ENCODE measurements at places on chromosomes 1 and 21.

GRCh38 chr1:19210772-19211549 is 895 bp upstream of the UBR4 start:
- peak; percentile 30 for DNase-seq

GRCh38 chr1:184324972-184325371 is 61.9 kb upstream of the C1orf21 start:
- no peak for DNase-seq

DNA sequence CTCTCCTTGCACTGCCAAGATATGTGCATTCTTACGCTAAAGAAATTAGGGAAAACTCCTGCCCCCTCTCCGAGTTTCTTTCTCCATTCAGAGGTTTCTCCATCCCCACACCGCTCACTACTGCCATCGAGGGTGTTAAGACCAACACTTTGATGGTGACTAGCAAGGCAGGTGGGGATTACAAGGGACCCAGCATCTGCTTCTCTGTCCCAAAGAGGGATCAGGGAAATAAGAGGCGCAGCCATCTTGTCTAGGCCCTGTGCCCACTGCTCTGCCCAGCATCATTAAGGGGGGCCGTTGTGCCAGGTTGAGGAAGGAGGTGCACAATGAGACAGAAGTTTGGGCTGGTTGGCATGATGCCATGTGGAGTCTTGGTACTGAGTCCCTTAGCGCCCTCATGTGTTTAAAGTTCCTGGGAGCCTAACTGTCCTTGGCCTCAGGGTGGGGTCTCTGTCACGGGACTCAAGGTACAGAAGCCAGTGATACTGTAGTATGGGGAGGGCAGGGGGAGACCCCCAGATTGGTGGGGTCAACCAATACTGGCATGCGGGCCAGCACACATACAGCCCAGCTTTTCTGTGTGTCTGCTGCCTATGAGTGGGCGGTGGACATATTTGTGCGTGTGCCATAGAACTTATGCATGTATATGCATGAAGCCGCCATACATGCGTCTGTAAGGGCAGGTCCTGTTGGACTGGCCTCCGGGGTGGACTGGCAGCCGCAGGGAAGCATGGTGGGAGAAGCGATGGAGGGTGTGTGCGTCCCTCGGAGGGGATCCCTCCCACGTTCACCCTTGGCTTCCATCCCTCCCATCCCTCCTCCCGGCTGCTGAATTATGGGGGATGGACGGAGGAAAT is 5.5 kb downstream of the EFNA3 start:
- DNase-seq = no peak

DNA sequence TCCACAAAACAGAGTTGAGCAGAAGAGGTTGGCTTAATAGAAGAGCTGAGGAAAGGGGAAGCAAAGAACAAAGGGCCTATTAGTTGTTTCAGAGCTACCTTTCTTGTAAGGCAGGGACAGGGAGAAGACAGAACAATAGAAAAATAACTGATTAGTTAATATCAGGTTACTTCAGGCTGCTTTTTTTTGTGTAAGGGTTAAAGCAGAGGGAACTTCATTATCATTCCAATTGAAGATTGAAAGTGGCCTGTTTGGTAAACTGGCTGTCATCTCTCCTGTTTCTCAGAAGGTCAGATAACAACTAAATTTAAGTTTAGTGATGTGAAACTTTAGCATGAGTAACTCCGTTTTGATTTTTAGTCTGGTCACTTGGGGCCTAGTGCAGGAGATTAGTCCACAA is 22.3 kb downstream of the CDC42 start:
- DNase-seq = no peak

DNA sequence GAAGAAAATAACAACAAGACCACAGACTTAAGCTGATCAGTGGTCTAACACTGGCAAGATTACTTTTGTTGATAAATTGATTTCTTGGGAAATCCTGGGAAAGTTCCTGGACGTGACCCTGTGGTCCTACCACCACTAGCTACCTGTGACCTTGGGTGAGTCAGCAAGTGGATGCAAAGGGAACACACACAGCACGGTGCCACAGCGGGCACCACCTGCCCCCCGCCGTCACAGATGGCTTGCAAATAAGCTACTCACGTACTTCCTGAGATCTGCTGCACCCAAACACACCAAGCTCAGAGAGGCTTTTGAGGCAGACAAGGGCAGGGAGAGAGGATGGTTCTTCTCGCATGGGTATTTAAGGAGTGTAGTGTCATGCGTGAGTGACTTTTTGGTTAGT is 12.7 kb downstream of the CFAP298 start:
- DNase-seq = no peak

DNA sequence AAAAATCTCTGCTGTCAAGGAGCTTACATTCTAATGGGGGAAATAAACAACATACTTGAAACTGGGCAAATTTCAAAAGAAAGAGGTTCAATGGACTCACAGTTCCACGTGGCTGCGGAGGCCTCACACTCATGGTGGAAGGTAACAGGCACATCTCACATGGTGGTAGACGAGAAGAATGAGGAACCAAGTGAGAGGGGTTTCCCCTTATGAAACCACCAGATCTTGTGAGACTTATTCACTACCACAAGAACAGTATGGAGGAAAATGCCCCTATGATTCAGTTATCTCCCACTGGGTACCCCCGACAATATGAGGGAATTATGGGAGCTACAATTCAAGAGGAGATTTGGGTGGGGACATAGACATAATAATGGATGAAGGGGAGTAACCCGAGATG is 226.4 kb downstream of the ZP4 start:
- DNase-seq = no peak

DNA sequence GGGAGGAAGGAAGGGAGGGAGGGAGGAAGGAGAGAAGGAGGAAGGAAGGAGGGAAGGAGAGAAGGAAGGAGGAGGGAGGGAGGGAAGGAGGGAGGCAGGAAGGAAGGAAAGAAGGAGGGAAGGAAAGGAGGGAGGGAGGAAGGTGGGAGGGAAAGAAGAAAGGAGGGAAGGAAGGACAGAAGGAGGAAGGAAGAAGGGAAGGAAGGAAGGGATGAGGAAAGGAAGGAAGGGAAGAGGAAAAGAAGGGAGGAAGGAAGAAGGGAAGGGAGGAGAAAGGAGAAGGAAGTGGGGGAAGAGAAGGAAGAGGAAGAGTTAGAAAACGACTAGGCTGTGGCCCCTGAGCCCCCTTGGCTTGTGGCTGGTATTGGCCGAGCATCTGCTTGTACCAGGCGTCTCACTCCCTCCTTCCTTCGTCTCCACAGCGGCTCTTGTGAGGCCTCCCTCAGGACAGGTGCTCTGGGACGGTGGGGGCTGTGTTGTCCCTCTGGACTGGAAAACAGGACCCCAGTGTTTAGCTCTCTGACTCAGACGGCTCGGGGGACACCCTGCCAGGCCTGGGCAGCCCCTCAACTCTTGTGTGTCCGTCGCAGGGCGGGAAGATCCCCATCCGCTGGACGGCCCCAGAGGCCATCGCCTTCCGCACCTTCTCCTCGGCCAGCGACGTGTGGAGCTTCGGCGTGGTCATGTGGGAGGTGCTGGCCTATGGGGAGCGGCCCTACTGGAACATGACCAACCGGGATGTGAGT is 36.2 kb upstream of the C1QA start:
- DNase-seq = no peak

- DNase-seq = no peak
These were observed 160.2 kb downstream of the ADSS2 start for GRCh38 chr1:244291236-244292201.

DNA sequence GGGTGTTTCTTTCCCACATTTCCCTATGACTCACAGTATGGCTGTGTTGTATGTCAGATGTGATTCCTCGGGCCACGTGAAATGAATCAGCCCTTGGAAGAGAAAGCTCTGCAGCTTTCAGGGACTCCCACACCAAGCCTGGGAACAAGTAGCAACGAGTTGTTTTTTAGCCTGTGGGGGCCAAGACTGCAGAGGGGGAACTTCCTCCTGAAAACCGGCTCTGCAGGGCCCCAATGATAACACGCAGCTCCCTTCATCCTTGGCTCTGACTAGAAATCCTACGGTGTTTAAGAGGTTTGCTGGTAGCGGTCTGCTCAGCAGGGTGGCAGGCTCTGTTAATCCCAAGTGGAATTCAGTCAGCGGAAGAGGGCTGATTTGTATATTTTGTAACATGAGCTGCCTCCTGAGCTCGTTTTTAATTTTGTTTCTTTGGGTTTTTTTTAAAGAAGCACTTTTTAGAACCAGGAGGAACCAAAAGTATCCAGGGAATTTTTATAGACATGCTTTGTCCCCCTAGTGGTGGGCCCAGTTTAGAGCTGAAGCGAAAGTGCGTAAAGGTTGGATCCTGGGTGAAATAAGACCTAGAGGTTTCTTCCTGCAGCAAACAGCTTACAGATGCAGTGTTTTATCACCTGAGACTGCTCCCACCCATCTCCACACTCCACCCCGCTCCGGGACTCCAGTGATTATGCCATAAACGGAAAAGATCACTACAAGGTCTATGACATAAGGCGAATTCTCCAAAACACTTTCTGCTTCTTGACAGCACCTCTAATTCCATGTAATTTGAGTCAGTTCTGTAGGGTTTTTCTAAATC is 48.8 kb downstream of the LAMC2 start:
- peak; percentile 95 for DNase-seq

DNA sequence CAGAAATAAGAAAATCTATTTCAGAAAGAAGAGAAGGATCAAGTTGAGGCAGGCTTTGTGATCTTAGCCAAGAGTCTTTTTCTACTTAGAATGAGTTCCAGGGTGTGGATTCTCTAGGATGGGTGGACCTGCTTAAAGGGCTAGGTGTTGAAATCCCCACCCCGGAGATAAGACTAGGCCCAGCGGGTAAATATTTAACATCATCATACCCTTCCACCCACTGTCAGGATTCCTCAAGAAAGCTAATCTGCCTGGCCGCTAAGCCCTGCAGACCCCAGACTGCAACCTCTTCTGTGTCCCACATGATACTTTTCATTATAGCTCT is 5.8 kb downstream of the IGSF9 start:
- no peak for DNase-seq

- DNase-seq = no peak
These were observed 82.0 kb upstream of the HIVEP3 start for GRCh38 chr1:42000766-42001165.

GRCh38 chr1:56505792-56506743 is 73.3 kb downstream of the PLPP3 start:
- no peak for DNase-seq
